ENCODE measurements at places on chromosomes 7 and 10.

DNA sequence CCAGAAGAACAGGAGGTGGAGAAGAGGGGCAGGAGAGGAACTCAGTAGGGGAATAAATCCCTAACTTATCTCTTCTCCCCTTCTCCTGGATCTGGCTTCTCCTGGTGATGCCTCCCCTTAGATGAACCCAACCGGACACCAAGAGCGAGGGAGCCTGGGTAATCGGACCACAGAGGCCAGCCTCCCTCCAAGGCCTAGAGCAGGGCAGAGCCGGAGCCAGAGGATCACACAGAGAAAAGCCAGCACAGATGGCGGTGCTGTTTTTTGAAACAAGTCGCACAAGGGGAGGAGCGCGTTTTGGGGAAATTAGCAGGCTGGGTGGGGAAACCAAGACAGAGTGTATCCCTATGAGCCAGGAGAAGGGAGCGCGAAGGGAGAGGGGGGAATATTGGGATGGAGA, 4.9 kb upstream of the SRRM3 start:
- H3K27ac ChIP-seq: no peak overlapping the region
- peaks cover 2% of the 10 kb centered on the region for H3K4me1 ChIP-seq
- no peaks in the 10 kb centered on the region for H3K36me3 ChIP-seq
- no peaks in the 10 kb centered on the region for H3K27me3 ChIP-seq
- no peak for DNase-seq

- H3K36me3 ChIP-seq: no peaks in the 10 kb centered on the region
- H3K4me1 ChIP-seq: peaks cover 39% of the 10 kb centered on the region
- H3K4me3 ChIP-seq: no peak overlapping the region
- DNase-seq: no peak
- no peak overlapping the region for H3K27ac ChIP-seq
Measured at GRCh38 chr7:2530071-2530987, 10.8 kb downstream of the LFNG start.

DNA sequence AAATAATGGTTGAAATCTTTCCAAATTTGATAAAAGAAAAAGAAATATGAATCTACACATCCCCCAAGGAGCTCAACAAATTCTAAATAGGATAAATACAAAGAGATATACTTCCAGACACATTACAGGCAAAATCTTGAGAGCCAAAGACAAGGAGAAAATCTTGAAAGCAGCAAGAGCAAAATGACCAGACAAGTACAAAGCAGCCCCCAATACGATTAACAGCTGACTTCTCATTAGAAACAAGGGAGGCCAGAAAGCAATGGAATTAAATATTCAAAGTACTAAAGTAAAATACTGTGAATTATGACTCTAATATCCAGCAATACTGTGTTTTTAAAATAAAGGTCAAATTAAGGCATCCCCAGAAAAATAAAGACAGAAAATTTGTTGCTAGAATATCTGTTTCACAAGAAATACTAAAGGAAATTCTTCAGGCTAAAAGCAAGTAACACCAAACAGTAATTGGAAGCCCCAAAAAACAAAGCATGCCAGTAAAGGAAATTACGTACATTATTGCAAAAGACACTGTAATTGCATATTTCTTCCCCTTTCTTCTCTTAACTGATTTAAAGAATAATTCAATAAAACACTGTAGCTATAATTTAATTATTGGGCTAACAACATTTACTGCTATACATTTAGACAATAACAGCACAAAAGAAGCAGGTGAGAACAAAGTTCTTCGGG, 36.4 kb downstream of the ZNF438 start:
- H3K4me1 ChIP-seq: peaks cover 6% of the 10 kb centered on the region
- DNase-seq: no peak
- H3K27ac ChIP-seq: no peak overlapping the region
- no peaks in the 10 kb centered on the region for H3K36me3 ChIP-seq

DNA sequence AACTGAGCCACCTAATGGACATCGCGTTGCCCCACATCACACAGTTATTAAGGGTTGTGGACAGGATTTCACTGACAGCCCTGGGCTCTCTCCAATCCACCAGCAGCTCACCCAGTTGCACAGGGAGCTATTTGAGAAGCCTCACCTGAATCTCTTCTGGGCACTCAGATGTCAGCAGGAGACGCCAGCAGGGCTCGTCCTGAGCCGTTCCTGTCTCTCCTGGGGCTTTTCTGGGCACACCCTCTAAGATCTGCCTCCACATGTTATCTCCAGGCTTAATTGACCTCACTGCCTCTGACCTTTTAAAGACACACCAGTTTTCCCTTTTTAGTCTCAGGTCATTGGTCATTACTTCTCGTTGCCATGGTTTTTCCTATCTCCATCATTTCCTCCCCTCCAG, 63.0 kb downstream of the GRID1 start:
- H3K36me3 ChIP-seq: no peaks in the 10 kb centered on the region
- no peak overlapping the region for H3K4me3 ChIP-seq
- no peak overlapping the region for H3K27ac ChIP-seq
- H3K27me3 ChIP-seq: no peaks in the 10 kb centered on the region

GRCh38 chr10:64261676-64262075, 740.5 kb downstream of the REEP3 start:
- H3K4me3 ChIP-seq: no peak overlapping the region
- no peak for DNase-seq
- H3K4me1 ChIP-seq: no peaks in the 10 kb centered on the region
- H3K27me3 ChIP-seq: no peaks in the 10 kb centered on the region
- H3K36me3 ChIP-seq: no peaks in the 10 kb centered on the region
- H3K27ac ChIP-seq: no peak overlapping the region
